ENCODE measurements at places on chromosomes 2 and 18. TPM values are rescaled to one million over a fixed set of nuclear protein-coding genes. Genes with fewer than 3 reads are reported as not detected.

- DNase-seq = no peak
- peaks cover 17% of the 10 kb centered on the region for H3K4me1 ChIP-seq
- peaks cover 1% of the 10 kb centered on the region for H3K36me3 ChIP-seq
- H3K27ac ChIP-seq = peak overlapping the region; percentile 97
- H3K4me3 ChIP-seq = peak overlapping the region; percentile 92
- no peaks in the 10 kb centered on the region for H3K27me3 ChIP-seq
These were observed 2.0 kb downstream of the XPO1 start for GRCh38 chr2:61536180-61536571.

DNA sequence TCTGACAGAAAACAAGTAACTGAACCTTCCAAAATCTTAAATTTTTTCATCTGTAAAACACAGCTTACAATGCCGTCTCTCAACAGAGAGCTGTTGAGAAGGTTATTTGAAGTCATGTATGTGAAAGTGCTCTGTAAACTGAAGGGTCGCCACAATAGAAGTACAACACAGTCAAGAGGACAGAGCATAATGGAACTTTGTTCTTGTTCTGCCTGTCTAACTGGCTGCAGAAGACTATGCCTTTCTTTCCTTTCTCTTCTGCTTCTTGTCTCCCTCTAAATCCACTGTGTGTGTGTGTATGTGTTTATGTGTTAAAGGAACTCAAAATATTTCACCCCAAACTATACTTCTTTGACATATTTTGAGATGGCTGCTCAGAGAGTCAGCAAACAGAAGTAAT, 365.8 kb upstream of the RND3 start:
- H3K27me3 ChIP-seq = no peaks in the 10 kb centered on the region
- H3K36me3 ChIP-seq = no peaks in the 10 kb centered on the region
- no peak overlapping the region for H3K27ac ChIP-seq
- H3K4me1 ChIP-seq = peaks cover 5% of the 10 kb centered on the region

GRCh38 chr2:46187112-46187618, 110.0 kb upstream of the EPAS1 start:
- peak overlapping the region; percentile 22 for H3K4me3 ChIP-seq
- no peak for DNase-seq
- H3K4me1 ChIP-seq = peaks cover 5% of the 10 kb centered on the region
- no peaks in the 10 kb centered on the region for H3K27me3 ChIP-seq
- peak overlapping the region; percentile 27 for H3K27ac ChIP-seq

GRCh38 chr2:129178356-129178755, 801.1 kb upstream of the RAB6C start:
- peaks cover 7% of the 10 kb centered on the region for H3K4me1 ChIP-seq
- no peak overlapping the region for H3K27ac ChIP-seq
- no peak overlapping the region for H3K4me3 ChIP-seq
- H3K27me3 ChIP-seq = no peaks in the 10 kb centered on the region
- H3K36me3 ChIP-seq = no peaks in the 10 kb centered on the region
- peak; percentile 19 for DNase-seq

DNA sequence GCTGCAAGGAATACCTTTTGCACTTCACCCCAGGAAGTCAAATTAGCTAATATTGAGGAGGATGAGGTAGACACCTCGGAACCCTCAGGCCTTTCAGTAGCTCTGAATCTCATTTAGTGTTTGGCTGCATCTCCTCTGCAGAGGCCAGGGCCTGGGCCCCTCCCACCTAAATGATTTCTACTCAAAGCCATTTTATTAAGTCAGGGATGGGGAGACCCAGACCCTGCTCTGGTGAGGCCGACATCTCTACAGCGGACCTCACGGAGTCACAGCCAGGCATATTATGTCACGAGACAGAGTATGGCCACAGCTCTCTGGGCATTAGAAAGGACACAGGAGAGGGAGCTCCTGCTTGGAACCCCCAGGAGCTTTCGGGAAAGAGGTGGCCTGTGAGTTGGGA, 305.5 kb downstream of the ALK start:
- no peak overlapping the region for H3K27ac ChIP-seq
- no peaks in the 10 kb centered on the region for H3K27me3 ChIP-seq
- no peak overlapping the region for H3K4me3 ChIP-seq
- H3K36me3 ChIP-seq = no peaks in the 10 kb centered on the region
- DNase-seq = no peak

- DNase-seq = no peak
- peaks cover 8% of the 10 kb centered on the region for H3K27me3 ChIP-seq
- no peak overlapping the region for H3K4me3 ChIP-seq
- no peak overlapping the region for H3K27ac ChIP-seq
These were observed 42.6 kb downstream of the GREB1 start for GRCh38 chr2:11576398-11576797.

Gene RGPD4
- polyA plus RNA-seq = 0.03 TPM

GRCh38 chr2:120985997-120986651, 250.5 kb downstream of the GLI2 start:
- no peaks in the 10 kb centered on the region for H3K27me3 ChIP-seq
- H3K36me3 ChIP-seq = no peaks in the 10 kb centered on the region
- H3K4me1 ChIP-seq = peaks cover 9% of the 10 kb centered on the region
- no peak for DNase-seq

DNA sequence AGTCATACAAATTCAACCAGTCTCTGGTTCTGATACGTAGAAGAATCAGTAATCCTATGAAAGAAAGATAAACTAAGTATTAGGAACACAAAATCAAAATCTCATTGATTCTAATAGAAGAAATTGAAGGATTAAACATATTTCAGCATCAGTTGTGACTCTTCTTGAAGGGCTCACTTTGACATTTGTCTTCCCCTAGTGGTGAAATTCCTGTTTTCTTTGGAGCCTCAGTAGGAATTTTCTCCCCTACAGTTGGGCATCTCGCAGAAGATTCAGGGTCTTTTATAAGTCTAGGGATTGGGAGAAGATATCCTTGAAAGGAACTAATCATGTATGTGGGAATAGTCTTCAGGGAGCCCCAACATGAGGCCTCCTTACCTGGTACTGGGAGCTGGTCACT, 2.8 kb upstream of the CRYGB start:
- DNase-seq = no peak
- H3K27ac ChIP-seq = no peak overlapping the region
- no peaks in the 10 kb centered on the region for H3K36me3 ChIP-seq
- H3K27me3 ChIP-seq = no peaks in the 10 kb centered on the region
- H3K4me3 ChIP-seq = no peak overlapping the region

DNA sequence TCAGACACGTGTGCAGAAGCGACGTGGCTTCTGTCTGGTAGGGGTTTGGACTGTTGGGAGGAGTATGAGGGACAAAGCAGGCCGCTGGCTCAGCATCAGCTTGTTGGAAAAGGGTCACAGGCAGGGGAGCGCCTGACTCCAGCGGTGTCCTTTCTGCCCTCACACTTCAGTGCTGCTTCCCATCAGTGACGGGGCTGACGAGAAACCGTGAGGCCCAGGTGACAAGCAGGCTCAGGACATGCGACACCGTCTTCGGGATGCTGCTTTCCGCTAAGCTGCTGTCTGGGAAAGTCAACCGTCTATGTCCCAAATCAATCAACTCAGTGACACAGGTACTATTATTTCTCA, 90.5 kb downstream of the USP40 start:
- H3K27me3 ChIP-seq = no peaks in the 10 kb centered on the region
- no peak overlapping the region for H3K27ac ChIP-seq
- H3K36me3 ChIP-seq = peaks cover 7% of the 10 kb centered on the region
- H3K4me1 ChIP-seq = peaks cover 11% of the 10 kb centered on the region

Gene TEKT4
- not detected for polyA plus RNA-seq

Gene APCDD1
- 8.5 TPM for polyA plus RNA-seq

DNA sequence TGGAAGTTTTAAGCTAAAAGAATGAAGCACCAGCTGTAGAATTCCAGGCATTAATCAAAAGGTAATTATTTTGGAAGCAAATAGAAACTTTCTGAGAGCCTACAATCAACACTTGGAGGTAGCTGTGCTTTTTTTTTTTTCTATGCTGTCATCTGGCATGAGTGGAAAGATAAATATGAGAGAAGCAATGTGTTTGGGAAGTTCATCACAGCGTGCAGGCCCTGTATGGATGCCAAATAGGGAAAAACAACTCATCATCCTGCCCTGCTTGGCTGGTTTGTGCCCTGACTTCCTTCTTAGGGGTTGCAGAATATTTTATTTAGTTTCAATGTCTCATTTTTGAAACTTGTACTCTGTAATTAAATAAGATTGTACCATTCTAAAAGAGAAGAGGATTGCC, 437.4 kb downstream of the PIK3C3 start:
- no peaks in the 10 kb centered on the region for H3K4me1 ChIP-seq
- H3K4me3 ChIP-seq = no peak overlapping the region
- no peak overlapping the region for H3K27ac ChIP-seq
- no peaks in the 10 kb centered on the region for H3K27me3 ChIP-seq
- no peaks in the 10 kb centered on the region for H3K36me3 ChIP-seq

DNA sequence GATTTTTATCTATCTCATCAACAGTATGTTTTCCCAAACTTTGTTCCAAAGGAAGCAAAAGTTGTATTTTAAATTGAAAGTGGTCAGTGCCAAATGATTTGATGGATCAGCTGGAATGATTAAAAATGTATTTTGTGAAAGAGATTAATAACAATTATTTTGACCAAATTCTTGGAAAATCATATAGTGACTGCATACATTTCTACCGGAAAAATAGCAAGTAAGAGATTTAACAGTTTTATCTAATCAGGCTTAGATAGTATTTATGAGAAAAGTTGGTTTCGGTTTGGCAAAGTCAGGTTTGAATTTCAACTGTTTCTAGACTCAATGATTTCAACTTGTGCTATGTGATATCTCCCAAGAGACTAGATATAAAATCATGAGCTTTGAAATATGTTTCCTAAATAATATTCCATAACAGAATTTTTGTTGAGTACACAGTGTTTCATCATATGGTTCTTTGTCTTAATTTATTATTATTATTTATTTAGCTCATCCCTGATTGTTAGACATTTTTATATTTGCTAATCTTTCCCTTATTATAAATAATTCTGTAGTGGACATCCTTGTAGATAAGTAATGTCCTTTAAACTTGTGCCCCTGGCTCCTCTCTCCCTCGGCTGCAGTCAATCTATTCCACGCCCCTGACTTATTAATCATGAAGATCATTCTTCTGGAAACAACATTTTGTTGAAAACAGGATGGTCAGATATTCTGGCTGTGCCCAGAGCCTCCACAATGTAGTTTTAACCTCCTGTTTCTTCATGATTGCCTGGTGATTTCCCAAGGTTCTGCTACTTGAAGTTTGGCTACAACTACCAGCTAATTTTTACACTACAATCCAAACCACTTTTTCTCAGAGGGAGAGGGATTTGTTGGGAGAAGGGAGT, 520.7 kb upstream of the TCF4 start:
- peaks cover 5% of the 10 kb centered on the region for H3K4me1 ChIP-seq
- DNase-seq = no peak
- H3K27ac ChIP-seq = no peak overlapping the region
- H3K36me3 ChIP-seq = no peaks in the 10 kb centered on the region
- H3K27me3 ChIP-seq = no peaks in the 10 kb centered on the region

Gene ASB18
- not detected for polyA plus RNA-seq

- no peak for DNase-seq
- no peaks in the 10 kb centered on the region for H3K4me1 ChIP-seq
- H3K36me3 ChIP-seq = no peaks in the 10 kb centered on the region
- H3K27me3 ChIP-seq = no peaks in the 10 kb centered on the region
These were observed 127.8 kb upstream of the DDX18 start for GRCh38 chr2:117686699-117687098.

- peaks cover 10% of the 10 kb centered on the region for H3K4me1 ChIP-seq
- H3K27ac ChIP-seq = no peak overlapping the region
- no peak overlapping the region for H3K4me3 ChIP-seq
- H3K27me3 ChIP-seq = no peaks in the 10 kb centered on the region
- DNase-seq = no peak
- H3K36me3 ChIP-seq = peaks cover 19% of the 10 kb centered on the region
These were observed 77.2 kb upstream of the NFU1 start for GRCh38 chr2:69514406-69514805.

Gene SLC11A1
- 0.46 TPM for polyA plus RNA-seq

Gene FOSL2
- 32.7 TPM for polyA plus RNA-seq

DNA sequence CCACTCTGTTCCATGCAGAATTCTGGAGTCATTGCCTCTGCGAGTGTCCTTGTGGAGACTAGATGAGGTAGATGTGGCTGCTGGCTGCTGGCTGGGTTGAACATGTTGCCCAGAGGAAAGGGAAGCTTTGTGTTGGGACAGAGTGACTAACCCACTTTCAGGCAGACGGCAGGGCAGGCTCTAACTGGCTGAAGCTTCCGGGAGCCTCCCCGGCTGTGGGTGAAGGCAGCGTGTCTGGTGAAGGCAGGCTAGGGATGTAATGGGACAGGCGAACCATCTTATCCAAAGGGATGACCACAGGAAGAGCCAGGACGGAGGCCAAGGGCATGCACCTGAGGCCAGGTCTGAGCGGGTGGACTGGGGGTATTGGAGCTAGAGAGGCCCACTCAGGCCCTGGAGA, 16.0 kb downstream of the ASPRV1 start:
- peak overlapping the region; percentile 21 for H3K4me3 ChIP-seq
- no peaks in the 10 kb centered on the region for H3K27me3 ChIP-seq
- H3K4me1 ChIP-seq = peaks cover 33% of the 10 kb centered on the region
- no peak for DNase-seq
- peak overlapping the region; percentile 93 for H3K27ac ChIP-seq

GRCh38 chr18:37445368-37445767, 120.2 kb downstream of the CELF4 start:
- DNase-seq = no peak
- no peaks in the 10 kb centered on the region for H3K27me3 ChIP-seq
